ENCODE measurements at places on chromosomes 2 and 18.

- DNase-seq = no peak
Observed at GRCh38 chr2:97673915-97674283, 4.4 kb downstream of the C2orf92 start.

DNA sequence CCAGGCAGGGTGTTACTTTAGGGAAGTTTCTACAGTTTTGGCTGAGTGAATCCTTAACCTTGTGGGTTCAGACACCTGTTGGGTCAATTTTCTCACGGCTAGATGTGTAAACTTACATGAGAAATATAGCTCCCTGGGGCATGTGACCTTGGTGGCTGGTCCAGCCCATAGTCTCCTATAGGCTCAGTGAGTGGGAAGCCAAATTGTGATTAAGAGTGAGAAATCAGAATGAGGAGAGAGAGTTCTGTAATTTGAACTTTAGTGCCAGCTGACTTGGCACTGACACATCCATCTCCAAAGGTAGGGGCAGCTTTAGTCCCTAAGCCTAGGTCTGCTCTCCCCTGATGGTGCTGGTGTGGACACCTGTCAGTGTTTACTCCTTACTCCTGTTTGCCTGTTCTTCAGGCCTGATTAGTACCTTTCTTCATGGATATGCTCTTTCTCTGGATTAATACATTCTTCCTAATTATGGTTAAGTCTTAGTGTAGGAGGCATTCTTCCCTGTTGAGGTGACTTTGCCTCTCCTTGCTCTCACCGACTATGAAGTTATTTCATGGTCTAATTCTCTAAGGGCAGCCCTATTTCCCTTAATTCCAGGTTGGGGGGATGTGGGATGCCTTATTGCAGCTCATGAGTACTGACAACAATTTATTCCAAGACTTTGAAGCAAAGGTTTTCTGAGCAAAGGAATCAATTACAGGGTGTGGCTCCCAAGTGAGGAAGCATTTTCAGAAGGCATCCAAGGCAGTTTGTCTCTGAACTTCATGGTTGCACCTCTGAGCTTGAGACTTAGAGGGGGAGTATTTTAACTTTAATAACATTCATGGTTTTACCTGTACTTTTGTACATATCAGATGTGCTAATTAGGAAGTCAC is 177.3 kb downstream of the DYSF start:
- DNase-seq = no peak

DNA sequence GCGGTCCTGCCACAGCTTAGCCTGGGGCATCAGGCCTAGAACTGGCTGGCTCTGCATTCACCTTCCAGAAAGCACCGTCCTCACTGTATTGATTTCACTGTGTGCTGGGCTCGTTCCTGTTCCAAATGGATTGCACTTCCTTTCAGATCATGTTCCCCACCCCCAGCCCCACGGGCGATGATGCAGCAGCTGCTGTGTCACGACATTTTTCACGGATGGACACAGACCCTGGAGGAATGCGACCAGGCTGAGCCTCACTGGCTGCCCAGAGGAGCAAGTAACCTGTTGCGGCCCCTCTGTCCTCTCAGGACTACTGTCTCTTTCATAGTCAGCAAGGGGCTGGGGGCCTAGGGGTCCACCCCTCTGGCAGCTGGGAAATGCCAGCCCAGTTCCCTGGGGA is 50.3 kb downstream of the CAPN13 start:
- no peak for DNase-seq

DNA sequence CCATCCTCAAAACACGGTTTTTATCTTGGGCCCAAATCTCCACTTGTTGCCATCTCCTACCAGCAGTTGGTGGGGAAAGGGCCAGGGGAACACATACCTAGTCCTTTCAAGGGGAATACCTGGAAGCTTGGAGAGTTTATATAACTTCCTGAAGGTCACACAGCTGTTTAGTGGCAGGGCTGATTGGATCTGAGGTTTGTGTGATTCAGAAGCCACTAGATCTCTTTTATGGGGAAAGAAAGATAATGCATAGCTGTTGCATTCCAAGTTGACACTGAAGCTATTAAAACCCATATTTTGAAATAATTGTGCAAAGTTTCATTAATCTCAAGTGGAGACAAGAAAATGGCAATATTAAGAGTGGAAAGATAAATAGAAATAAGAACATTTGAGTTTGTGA is 134.2 kb downstream of the PLCL1 start:
- DNase-seq = no peak

GRCh38 chr2:100197631-100198153 is 55.3 kb upstream of the AFF3 start:
- DNase-seq = peak; percentile 66

GRCh38 chr18:64956465-64956864 is 794.3 kb upstream of the CDH7 start:
- DNase-seq = no peak

DNA sequence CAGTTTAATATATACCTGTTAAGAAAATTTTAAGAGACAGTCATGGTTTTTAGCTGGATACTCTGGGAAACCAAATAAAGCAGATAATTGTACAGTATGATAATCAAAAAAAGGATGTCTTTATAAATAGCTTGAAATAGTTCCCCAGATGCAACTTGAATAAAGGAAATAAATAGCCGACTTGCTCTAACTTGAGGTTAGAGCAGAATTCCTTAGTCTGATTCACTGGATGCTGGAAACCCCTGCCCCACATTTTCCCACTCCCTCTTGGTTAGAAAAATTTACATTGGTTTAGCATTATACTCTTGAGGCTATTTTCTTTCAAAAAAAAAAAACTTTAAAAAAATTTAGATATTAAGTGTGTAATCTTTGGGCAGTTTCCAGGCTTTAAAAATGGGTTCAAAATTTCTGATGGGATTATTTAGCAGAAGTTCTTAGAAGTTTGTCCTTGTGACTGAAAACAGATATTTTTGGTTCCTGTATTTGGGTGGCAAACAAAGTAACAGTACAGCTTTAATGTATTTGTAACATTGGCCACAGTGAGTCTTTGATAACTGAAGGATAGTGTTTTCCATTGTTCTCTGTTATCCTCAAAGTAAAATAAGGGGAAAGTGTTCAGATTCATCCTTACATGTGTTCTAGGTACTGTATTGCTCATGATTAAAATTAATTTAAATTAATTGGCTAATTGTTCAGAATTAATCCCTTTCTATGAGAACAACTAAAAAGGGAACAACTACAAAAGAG is 39.6 kb downstream of the ITGAV start:
- DNase-seq = no peak

- DNase-seq = no peak
Observed at GRCh38 chr18:36580874-36581750, 247.7 kb downstream of the TPGS2 start.

- DNase-seq = peak; percentile 47
Observed at GRCh38 chr2:41160439-41160838, 708.5 kb upstream of the SLC8A1 start.

GRCh38 chr2:141271346-141271745 is 859.5 kb downstream of the LRP1B start:
- no peak for DNase-seq

DNA sequence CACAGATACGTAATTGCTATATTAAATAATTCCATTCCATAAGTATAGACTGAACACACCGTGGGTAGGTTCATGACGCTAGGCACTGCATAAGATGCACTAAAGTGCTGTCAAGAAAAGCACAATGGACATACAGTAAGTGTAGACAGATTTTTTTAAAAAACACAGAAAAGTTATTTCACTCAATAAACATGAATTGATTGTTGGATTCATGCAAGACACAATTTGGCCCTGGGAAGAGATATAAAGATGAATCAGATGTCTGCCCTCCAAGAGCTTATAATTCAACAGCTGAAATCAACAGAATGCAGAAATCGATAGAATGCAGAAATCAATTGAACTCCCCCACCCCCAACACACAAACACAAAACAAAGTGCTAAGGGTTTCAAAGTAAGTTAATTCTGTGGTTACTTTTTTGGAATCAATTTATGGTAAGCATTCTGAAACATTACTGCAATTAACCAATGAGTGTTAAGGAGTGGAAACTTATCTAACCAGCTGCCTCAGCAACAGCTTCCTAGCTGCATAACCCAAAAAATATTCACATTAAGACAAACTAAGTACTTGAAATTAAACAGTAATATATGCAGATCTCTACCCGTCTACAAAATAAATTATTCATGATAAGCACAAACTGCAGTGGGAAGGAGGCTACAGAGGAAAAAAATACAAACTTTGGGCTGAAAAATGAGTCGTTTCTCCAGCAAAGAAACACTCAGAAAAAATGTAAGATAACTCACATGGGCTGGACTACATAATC is 1.6 kb downstream of the NBAS start:
- no peak for DNase-seq

All from WERI-Rb-1 (cell line).